Left lung (tissue), 14 donors: ENCODE measurements at places on chromosomes 5 and 9. TPM values are rescaled to one million over a fixed set of nuclear protein-coding genes. Genes with fewer than 3 reads are reported as not detected.

FBP1 gene
- 191 TPM for total RNA-seq

PCA3 gene
- 0.16 TPM for total RNA-seq

RASEF gene
- total RNA-seq: 16.9 TPM

CKMT2 gene
- 1.5 TPM for total RNA-seq

AQP7 gene
- 1.5 TPM for total RNA-seq

TRIP13 gene
- total RNA-seq: 4.5 TPM

LECT2 gene
- not detected for total RNA-seq

GNA14 gene
- total RNA-seq: 9.1 TPM

ADAMTS2 gene
- total RNA-seq: 51.6 TPM

IFNB1 gene
- total RNA-seq: not detected

HRH2 gene
- total RNA-seq: 22.0 TPM
